Left renal pelvis (tissue), 4 donors: ENCODE measurements at places on chromosomes 12 and 14. TPM values are rescaled to one million over a fixed set of nuclear protein-coding genes. Genes with fewer than 3 reads are reported as not detected.

The PIK3C2G gene
- 4.5 TPM for polyA plus RNA-seq

The KCNK10 gene
- 0.13 TPM for polyA plus RNA-seq

The PPFIBP1 gene
- polyA plus RNA-seq = 71.1 TPM

The KRR1 gene
- polyA plus RNA-seq = 111 TPM

The BHLHE41 gene
- polyA plus RNA-seq = 2.0 TPM

The PAPLN gene
- 28.6 TPM for polyA plus RNA-seq

DNA sequence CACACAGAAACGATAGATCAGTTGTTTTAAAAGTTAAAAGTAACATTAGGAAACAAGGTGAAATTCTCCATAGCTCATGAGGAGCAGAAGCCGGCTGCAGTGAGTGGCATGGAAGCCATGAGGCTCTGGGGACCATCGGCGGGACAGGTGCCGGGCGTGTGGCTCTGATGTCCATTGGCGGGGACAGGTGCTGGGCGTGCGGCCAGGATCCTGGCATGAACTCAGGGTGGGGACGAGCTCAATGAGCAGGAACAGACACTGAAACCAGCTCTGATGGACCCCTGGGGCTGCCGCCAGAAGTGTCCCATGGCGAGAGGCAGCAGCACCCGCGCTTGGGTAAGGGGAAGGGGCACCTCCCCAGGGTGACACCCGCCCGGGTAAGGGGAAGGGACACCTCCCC lies 75.1 kb downstream of the NOC4L start:
- DNase-seq = no peak

DNA sequence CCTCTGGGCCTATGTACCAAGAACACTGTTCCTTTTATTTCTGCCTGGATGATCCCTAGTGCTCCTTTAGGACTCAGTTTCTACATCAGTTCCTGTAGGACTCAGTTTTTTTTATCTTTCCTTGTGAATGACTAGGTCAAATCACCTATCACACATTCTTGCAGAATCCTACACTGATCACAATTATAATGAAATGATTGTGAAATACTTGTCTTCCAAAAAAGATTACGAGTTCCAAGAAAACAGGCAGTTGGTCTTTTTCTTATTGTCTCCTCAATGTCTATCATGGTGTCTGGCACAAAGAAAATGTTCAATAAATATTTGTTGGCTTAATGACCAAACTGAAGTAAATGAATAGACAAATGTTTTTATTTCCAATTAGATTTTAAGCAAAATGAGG lies 95.5 kb upstream of the GARIN6 start:
- DNase-seq = no peak

DNA sequence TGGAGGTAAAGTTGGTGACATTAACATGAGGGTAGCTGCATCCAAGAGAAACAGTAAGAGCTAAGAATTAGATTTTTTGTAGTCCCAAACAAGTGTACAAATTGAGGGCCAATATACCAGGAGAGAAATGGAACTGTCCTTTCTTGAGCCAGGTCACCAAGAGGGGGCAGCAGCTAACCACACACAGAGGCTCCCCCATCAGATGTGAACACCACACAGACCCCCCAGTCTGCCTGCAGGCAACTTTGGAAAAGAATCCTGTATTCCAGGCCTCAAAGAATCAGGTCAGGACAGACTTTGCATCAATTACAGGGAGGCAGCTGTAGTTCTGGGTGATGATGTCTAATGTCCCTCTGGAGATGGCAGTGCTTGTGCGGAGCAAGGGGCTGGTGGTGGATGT lies 77.9 kb downstream of the SPTB start:
- no peak for DNase-seq

- DNase-seq = no peak
Measured at GRCh38 chr12:49961111-49961922, at the start of gene AQP5. Gene AQP5 (plus strand): TSS chr12:49961872. CDS start chr12:49962018, 146 bp downstream.

GRCh38 chr14:103279142-103280025 lies 54.7 kb upstream of the EIF5 start:
- no peak for DNase-seq

GRCh38 chr14:56608689-56609088 lies 29.1 kb downstream of the TMEM260 start:
- DNase-seq = no peak

DNA sequence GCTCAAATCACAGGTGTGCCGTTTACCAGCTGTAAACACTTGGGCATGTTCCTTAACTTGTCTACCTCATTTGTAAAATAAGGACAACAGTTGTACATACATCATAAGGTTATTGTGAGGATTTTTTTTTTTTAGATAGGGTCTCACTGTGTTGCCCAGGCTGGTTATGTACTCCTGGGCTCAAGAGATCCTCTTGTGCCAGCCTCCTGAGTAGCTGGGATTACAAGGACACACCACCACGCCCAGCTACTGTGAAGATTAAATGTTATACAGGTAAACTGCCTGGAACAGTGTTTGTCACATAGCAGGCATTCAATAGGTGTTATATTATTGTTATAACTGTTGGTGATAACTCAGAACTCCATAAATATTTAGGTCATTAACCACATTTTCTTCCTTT lies 12.7 kb downstream of the TMED10 start:
- no peak for DNase-seq

DNA sequence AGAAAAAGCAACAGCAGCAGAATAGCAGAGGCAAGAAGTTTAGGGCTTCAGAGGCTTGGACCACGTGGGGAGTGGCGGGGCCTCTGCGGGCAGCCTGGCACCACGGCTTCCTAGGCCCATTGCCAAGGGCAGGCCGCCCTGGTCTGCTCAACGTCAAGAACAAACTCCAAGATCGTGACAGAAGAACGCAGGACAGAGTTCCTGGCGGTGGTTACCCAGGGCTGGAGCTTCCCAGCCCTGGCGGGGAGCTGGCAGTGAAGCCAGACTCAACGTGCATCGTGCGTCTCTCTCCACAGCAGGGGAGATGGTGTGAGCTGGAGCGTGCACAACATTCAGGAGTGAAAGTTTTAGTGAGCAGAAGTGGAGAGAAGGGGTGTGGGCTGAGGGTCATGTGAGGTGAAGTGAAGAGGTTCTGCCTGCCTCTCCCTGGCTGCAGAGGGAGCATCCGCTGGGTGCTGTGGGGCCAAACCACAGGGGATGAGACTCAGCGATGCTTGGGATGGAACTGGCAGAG lies 13.9 kb upstream of the CACNA2D4 start:
- DNase-seq = no peak

- peak; percentile 42 for DNase-seq
Measured at GRCh38 chr14:99884834-99885648, 91.8 kb downstream of the EML1 start.

- no peak for DNase-seq
Measured at GRCh38 chr12:12719496-12719895, 2.3 kb downstream of the CDKN1B start.

DNA sequence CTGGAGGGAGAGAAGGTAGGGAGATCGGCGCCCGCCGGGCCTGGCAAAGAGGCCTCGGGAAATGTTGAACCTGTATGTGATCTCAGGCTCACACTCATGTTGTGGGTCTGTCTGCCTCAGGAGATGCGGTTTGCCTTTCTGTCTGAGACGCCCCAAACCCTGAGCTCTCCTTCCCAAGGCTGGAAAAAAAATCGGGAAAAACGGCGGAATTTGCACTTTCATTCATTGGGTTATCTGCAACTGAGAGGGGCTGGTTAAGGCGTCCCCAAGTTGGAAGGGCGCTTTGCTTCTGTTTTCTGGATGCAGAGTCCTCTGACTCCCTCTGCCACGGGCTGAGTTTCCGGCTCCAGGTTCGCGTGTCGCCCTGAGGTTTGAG lies 5.0 kb upstream of the HOXC9 start:
- no peak for DNase-seq

- no peak for DNase-seq
Measured at GRCh38 chr12:88638966-88639760, 58.9 kb upstream of the KITLG start.

- no peak for DNase-seq
Measured at GRCh38 chr14:101006008-101006407, 102.5 kb upstream of the RTL1 start.

GRCh38 chr12:78185109-78185508 lies 354.4 kb downstream of the NAV3 start:
- no peak for DNase-seq

DNA sequence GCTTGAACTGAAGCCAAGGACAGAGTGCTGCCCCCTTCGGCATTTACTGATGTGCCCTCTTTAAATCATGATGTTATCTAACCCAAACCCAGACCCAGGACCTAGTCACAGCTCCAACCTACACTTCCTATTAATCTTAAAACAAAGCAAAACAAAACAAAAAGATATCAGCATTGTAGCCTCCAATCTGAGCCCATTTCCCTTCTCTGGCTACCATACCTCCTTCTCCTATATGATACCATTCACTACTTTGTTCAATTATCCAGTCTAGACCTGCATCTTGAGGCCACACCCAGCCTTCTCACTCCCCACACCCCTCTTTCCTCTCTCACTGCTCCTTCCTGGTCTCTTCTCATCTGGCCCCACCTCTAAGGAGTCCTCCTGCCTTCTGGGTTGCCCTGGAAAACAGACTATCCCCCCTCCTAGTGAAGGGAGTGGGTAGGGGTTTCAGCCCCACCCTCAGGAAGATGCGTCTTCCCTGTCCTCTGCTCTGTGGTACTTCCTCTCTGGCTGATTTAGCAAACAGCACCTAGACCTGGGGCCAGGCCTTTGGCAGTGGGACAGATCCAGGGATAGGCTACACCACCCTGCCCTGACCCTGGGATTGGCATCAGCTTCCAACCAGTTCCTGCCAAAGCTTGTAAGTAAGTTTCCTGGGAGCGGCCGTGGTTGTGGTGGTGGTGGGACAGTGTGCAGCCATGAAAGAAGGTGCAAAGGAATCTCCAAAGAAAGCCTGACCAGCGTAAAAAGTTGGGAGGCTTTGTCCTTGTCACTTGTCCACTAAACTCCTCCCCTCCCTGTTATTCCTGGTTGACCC lies 3.3 kb downstream of the LTB4R start:
- DNase-seq = no peak
